Stimulated activated CD8-positive, alpha-beta memory T cell treated with anti-CD3 and anti-CD28 coated beads, Interleukin-4, amount 100 ng/mL, for 1 hour (primary cell): ENCODE measurements at places on chromosomes 7 and 10.

DNA sequence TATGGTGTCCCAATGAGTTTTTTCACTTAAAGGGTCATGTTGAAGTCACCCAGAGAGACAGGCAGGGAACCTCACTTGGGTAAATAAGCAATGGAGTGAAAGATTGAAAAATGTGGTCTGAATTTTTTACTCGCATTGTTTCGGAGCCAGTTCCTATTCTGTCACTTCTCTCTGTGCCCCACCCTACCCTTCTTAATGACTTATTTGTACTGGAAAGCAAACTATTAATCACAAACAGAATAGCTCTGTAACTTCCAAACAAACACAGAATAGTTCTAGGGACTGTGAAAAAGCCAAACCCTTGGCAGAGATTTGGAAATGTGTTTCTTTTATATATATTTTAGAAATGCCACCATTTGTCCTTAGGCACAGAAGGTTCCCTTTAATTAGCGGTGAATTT is 76.0 kb downstream of the LRMDA start:
- DNase-seq: no peak

DNA sequence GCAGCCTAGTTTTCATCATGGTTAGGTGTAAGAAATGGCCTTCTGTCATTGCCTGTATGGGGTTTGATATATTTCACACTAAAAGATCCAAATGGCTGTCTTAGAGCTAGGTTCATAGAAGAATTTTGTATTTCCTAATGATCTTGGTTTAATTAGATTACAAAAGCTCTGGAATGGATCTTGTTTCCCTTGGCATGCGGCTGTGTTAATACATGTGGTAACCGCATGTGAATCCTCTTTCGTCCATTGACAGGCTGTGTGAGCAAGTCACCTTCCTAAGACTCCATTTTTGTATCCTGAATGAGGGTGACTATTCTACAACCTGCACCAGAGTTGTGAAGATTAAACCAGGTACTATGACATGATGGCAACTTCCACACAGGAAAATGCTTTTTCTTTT is 12.4 kb upstream of the FZD1 start:
- DNase-seq: no peak

DNA sequence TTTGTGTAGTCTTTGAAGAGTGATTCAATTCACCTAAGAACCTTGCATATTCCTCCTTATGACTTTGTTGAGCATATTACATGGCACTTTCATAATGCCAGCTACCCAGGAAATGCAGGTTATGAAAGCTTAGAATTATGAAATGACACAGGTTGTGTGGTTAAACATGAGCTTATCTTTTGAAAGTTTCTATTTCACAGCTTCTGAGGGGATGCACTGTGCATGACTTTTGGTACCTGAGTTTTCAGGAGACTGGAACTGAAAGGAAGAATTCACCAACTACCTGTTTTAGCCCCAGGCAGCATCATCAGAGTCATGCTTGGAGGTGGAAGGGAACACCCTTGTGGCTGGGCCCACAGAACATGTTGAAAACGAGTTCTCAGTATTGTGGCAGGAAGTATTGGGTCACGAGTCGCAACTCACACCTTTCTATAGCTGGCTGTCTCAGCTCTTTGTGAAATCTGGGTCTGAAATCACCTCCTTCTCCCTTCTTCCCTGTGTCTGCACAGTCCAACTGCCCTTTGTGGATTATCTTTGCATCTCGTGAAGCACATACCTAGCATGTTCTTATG is 228.2 kb downstream of the PTEN start:
- peak; percentile 37 for DNase-seq

- no peak for DNase-seq
Observed at GRCh38 chr7:123719197-123719721, 29.5 kb downstream of the WASL start.

DNA sequence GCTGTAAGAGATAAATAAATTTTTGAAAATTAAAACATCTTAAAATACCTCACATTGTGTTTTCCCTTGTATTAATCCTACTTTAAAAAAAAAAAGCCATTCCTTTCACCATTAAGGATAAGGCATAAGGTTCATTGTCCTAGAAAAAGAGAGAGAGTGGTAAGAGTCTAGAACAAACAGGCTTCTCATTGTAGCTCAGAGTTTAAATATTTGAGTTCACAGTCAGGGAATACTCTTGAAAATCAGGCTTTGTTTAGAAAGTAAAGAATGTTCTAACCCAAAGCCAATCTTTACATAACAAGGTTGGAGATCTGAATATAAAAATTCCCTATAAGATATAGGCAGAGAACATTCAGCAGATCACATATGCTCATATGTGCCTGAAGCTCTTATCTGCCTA is 40.2 kb upstream of the TES start:
- DNase-seq: no peak

DNA sequence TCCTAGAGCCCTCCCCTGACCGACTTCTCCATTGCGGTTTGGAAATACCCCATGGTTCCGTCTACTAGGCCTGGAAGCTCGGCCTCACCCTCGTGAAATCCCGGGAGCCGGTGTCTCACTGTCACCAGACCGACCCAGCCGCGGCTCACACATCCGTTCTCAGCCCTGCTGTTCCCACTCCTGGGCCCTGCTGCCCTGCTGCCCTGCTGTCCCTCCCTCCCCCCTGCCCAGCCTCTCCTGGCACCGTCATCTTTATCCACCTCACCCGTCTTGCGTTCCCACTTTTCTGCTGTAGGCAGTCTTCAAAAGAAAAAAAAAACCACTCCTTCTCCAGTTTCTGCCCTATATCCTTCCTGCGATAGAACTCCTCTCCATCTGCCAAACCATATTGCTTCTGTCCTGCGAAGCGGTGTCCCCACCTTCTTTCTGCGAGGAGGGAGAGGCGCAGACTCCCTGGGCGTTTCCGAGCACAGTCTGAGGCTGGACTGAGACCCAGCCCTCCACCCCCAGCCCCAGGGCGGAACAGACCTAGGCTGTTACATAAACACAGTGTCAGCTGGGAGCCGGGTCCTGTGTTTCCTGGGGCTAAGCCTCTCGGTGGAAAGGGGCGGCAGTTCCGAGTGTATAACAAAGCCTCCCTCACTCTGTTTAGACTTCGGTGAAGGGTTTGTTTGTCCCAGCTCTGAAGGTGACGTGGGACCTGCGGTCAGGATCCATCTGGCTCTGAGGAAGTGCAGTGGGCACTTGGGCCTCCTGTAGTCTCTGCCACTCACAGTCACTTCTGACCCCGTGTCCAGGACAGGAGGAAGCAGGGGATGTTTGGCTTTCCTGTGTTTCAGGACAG is 2.8 kb downstream of the AGAP3 start:
- DNase-seq: no peak

GRCh38 chr10:122992031-122992585 is 11.9 kb downstream of the PSTK start:
- no peak for DNase-seq

DNA sequence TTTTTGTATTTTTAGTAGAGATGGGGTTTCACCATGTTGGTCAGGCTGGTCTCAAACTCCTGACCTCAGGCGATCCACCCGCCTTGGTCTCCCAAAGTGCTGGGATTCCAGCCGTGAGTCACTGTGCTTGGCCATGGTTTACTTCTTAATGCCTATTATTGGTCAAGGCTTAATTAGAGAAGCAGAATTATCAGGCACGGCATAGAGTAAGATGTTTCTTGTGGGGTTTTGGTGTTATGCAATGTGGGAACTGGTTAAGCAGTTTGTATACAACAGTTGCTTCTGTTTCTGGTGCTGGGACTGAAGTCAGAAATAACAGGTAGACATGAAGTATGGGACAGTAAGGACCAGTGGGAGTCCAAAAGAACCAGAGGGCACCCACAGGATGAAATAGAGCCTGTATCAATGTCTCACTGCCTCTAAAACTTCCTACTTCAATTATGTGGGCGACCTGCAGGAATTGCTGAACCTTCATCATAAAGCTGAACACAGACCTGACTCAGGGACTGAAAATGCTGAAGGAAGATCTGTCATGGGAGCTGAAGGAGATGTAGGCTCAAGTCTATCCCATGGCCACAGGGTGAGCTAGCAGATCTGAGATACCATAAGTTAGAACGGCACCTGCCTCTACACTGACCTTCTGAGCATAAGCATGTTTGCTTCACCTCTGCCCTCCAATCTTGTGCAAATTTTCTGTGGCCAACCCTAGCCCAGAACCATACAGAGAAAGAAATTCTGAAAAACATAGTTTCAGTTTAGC is 38.3 kb upstream of the VCL start:
- no peak for DNase-seq
